Lower lobe of right lung (tissue), 2 donors: ENCODE measurements at places on chromosomes 6 and 20. TPM values are rescaled to one million over a fixed set of nuclear protein-coding genes. Genes with fewer than 3 reads are reported as not detected.

The ZNF335 gene
- total RNA-seq, result 20.4 TPM

The SLC22A16 gene
- total RNA-seq, result 0.80 TPM

The PTGIS gene
- 41.2 TPM for total RNA-seq

The CYP24A1 gene
- total RNA-seq, result 0.21 TPM

The SNRNP48 gene
- total RNA-seq, result 9.3 TPM

The WFDC2 gene
- 172 TPM for total RNA-seq

The OCSTAMP gene
- total RNA-seq, result not detected

The DCDC2 gene
- 5.6 TPM for total RNA-seq

The SIRPB1 gene
- total RNA-seq, result 35.8 TPM

The SMPDL3A gene
- total RNA-seq, result 17.9 TPM

The PPP1R3G gene
- 0.41 TPM for total RNA-seq

The LPIN3 gene
- total RNA-seq, result 16.3 TPM

The AKAP7 gene
- total RNA-seq, result 11.0 TPM

The AIG1 gene
- 29.6 TPM for total RNA-seq

The BEND6 gene
- total RNA-seq, result 0.32 TPM

The C20orf204 gene
- total RNA-seq, result 1.2 TPM

The PNPLA1 gene
- total RNA-seq, result 0.27 TPM
